Chondrocyte (in vitro differentiated cells): ENCODE measurements at places on chromosomes 4 and X. TPM values are rescaled to one million over a fixed set of nuclear protein-coding genes. Genes with fewer than 3 reads are reported as not detected.

- DNase-seq: no peak
Observed at GRCh38 chr4:70614184-70614555, 14.4 kb upstream of the ENAM start.

DNA sequence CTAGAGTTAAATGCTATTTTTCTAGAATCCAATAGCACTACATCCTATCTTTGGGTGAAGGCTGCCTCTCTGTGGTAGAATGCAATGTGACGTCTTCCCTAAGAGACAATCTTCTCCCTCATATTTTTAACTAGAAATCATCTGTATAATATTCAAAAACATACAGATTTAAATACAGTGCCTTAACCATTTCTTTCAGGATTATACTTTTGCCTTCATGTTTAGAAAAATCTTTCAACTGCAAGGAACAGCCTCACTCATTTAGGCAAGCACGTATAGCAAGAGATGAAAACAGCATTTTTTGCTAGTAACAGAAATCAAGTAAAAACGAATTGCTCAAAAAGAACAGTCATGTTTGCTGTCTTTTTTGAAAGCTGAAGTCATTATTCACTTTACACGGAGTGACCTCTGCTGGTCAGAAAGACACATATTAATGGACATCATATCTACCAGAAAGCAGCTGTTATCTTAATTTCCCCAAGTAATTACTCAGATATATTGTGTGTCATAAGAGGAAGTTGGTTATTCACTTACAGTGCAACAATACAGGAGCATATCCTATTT lies 422.3 kb downstream of the STPG2 start:
- DNase-seq: no peak

ARR3 gene
- not detected in 3 replicates for total RNA-seq

C4orf36 gene
- 0.60 TPM in 1 of 3 replicates, not detected in the others for total RNA-seq

DNA sequence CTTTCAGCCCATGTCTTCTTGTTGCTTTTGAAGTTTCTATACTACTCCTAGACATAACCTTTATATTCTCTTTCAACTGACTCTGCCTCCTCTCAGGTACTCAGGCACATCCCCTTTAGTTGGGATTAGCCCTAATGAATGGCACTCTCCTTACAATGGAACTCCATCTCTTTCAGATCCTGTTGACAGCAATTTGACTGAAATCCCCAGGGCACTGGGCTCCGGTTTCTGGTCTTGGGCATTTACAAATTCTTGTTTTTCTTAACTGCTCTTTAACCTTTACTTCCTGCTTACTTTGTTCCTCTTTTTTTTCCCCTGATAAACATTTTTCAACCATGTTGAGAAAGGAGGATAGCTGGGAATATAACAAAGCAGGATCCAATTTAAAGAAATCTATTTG lies 68.9 kb downstream of the ENOX2 start:
- DNase-seq: no peak

IL15 gene
- total RNA-seq: 0.90 to 4.2 TPM (median 1.3 TPM) in 3 replicates

TLR10 gene
- total RNA-seq: not detected in 3 replicates

DNA sequence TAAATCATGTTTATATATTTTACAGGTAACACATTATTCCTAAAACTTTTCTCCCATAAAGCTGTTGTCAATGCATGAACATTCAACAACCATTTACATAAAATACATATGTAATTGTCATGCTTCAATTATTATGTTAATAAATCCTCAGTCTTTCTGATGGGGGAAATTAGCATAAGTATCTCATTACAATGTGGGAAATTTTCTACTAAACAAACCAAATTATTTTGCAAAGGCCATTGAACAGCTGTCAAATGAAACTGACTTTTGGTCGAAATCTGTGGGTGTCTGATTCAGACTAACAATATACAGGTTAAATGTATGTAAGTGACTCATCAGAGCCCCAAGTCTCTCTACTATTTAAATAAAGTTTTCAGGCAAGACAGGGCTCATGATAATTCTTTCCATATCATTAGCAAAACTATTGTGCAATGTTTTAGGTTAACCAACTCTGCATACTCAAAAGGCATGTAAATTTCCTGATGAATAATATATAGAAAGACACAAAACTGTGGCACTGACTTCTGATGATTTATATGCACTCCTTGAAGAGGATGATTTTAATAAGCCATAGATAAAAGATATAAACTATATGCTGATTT lies 795.3 kb upstream of the AADAT start:
- no peak for DNase-seq

DNA sequence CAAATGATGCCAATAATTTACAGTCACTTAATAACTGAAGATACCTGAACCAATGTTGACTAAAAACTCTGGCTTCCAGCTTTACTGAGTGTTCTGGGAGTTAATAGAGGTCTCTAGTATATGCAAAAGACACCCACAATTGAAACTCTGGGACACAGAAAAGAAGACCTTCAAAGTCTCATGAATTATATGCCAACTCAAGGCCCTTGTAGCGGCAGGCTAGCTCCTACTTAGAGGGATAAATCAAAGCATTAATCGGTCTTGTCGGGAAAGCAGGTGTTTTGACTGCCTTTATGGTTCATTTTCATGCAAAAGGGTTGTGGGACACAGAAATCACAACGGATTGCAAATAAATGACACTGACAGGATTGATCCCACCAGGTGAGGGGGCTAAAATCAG lies 55.9 kb downstream of the PCDH18 start:
- DNase-seq: no peak

IQSEC2 gene
- 8.0 to 11.6 TPM (median 8.2 TPM) in 3 replicates for total RNA-seq

DNA sequence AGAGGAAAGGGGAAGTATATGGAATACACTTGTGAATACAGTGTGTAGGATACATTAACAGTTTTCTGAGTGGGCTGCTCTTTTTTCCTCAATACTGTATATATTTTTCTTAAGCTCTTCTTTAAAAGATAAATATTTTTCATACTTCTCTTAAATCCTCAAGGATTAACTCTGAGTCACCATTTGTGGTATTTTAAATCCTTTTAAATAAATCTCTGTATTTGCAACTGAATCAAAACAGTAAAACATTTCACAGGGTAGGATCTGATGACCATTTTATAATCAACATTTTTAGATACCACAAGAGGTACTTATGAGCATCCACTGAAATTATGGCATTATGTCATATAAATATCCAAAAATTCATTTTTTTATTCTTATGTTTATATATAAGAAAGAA lies 87.6 kb downstream of the GAB1 start:
- DNase-seq: no peak

CTAG1B gene
- not detected in 3 replicates for total RNA-seq

FATE1 gene
- total RNA-seq: not detected in 3 replicates

HERC5 gene
- total RNA-seq: 0.40 to 0.56 TPM (median 0.49 TPM) in 3 replicates

DNA sequence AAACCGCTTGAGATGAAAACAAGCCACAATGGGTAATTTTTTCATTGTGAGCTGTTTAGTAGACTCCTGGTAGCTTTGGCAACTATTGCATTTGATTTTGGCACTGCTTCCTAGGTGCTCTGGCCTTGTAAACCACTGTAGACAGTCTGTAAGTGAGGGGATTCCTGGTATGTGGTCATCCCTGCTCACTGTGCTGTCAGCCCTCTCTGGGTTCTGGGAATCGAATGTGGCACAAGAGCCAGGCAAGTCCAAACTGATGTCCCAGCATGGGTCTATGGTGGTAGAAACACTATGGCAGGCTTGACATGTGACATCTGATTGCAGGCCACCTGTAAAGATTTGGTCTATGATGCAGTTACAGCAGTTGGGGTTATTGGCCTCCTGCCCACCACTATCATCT lies 2.5 kb downstream of the USP51 start:
- DNase-seq: no peak

DNA sequence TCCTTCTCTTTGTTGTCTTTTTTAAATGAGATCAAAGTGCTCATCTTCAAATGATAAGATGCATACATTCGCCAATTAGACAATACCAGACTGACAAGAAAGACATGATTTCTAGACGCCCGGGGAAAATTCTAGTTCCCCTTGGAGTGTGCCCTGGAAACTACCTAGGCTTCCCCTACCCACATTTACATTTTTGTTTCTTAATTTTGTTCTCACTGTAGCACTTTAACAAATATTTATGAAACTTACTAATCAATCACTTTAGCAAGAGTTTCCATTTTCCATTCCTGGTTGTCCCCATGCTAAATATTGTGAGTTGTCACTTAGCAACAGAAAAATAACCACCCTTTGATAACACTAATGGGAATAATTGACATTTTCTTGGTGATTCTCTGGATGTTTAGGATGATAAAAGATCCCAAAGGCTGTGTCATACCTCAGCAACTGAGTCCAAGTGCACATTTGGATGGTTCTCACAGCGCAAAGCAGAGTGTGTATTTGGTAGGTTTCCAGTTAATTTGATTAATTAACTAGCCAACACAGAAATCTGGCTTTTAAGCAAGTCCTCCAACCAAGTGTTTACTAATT lies 69.6 kb downstream of the FGFBP1 start:
- no peak for DNase-seq

MAGEA4 gene
- total RNA-seq: not detected in 3 replicates

DNA sequence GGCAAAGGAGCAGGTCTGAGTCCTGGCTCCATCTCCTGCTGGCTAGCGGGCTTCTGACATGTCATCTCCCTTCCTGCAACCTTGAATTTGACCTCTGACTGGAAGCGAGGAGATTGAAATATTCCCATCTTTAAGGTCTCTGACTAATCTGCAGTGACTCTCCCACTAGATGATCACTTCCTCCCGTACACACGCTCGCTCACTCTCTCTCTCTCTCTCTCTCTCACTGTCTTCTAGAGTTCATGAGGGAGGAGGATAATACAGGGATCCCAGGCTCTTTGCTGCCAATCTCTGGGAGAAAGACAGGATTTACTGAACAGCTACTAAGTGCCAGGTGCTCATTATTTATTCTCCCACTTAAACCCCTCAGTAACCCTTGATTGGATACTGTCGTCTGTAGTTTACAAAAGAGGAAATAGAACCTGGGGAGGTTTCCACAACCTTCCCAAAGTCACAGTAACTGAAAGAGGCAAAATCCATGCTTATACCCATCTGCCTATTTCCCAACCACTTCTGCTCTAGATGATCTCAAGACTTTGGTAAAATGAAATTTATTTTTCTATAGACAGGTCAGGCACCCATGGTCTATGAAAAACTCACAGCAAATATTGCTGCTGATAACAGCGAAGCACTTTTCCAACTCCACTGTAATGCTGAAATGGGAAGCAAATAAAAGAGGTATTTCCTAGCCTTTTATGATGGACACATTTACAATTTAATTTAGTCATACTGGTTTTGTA lies 193.5 kb upstream of the C1QTNF7 start:
- no peak for DNase-seq

DNA sequence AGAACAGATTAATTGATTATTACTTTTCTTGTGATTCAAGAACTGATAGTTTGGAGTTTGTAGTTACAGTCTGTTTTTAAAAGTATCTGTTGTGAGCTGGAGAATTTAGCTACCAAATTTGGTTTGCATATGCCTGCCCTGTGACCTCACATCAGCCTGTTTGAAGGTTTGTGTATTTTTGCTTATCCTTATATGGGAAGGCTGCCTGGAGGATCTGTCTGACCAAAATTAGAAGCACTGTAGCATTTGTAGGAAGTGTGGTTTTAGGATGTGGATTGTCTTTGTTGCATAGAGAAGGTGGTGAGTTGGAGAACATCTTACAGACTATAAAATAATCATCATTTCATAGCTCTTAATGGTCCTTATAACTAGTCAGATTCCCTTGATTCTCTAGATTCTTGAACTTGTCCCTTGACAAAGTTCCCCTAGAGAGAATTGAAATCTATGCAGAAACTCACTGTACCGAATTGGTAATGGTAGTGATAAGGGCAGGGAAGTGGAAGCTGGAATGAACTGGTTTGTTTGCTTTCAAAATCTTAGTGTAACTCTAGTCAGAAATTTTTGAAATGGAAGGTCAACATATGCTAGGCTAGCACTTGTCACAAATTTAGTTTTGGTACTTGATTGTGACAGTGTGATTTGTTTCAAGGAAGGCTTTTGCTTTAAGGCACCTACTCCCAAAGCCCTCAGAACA lies 57.3 kb downstream of the SH3BGRL start:
- DNase-seq: no peak

DNA sequence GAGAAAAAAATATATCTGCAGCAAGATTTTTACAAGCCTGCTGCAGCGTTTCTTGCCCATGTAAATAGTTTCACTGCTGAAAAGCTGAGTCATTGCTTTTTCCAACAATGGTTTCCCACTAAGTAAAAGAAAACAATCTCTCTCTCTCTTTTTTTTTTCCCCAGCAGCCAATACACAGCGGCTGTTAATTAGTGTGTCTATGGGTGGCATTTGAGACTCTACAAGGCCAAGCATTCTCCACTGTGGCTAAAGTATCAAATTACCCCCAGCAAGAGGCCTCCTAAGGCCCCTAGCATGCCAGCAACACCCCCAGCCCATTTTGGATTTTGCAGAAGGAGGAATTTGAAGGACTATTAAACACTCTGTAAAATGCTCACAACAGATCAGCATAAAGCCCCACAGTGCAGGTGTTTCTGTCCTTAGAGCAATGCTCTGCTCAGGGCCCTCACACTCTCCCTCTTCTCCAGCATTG lies 837.4 kb downstream of the TRIML1 start:
- DNase-seq: no peak

DNA sequence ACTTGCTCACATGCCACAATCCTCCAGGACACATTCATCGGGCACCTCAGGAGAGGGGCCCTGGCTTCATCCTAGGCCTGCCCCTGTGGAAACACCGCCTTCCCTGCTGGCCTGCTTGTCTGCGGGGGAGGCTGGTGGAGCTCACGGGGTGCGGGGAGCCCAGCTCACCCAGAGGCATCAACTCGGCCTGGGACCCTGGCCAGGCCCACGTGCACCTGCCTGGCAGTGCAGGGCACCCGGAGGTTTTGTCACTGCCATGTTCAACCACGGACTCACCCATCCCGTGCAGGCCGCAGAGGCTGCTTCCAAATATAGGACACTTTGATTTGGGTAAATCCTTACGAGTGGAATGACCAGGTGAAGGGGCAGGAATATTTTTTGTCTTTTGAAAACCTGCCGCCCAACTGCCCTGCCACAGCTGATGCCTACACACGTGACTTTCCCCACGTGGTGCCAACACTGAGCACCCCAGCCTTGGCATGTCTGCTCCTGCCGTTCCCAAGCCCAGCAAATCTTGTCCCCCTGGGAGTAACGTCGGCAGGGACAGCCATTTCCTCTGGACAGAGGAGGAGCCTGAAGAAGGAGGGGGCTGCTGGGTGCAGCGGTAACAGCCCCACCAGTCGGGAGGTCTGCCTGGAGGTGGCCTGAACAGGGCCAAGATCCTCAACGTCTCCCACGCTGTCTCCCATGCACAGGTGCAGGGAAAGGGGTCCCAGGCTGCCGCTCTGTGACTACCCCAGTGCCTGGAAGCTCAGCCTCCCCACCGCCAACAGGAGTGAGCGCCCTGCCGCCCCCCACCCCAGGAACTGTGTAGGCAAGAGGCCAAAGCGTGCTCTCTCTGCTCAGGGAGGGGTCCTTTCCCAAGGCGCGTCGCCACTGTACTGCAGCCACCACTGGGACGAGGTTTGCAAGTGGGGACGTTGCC lies 8.5 kb downstream of the MXD4 start:
- no peak for DNase-seq

- no peak for DNase-seq
Observed at GRCh38 chr4:122542411-122543236, 78.2 kb downstream of the IL21 start.

- DNase-seq: no peak
Observed at GRCh38 chrX:39577985-39578869, 519.5 kb downstream of the BCOR start.

HDAC8 gene
- total RNA-seq: 22.2 to 35.1 TPM (median 23.0 TPM) in 3 replicates

MAP3K15 gene
- total RNA-seq: 0.18 to 0.22 TPM in 2 of 3 replicates, not detected in the other
